ENCODE measurements at places on chromosomes 11 and 22.
A peak's percentile ranks its signal among the peaks of the same experiment; 100 is the strongest.

DNA sequence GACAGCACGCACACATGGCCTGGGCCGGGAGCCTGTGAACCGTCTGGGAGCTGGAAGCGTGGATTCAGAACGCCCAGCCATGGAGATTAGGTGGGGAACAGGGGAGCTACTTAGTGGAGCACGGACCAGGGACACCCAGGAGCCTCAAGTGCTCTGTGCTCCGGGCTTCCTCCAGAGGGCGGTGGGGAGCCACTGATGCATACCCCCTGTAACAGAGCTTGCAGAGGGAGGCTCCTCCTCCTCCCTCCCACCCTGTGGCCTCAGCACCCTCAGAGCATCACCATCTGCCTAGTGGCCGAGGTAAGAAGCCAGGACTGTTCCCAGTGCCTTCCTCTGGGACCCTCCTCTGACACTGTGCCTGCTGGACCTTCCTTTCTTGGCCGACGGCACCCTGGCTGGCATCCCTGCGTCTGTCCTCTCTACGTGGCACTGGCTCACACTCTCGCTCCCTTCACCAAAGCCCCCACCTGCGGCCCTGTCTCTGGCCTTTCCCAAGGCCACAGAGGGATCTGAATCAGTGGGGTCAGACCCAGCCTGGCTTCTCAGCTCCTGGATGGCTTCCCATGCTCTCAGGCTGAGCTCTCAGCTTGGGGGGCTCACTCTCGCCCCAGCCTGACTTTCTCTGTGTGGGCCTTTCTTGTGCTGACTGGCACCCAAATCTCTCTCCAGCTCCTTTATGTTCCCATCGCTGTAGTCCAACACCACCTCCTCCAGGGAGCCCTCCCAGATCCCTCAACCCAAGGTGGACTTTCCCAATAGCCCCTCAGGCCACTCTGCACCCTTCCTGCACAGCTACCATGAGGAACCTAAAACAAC lies 780.9 kb downstream of the BRD1 start:
- DNase-seq: peak; percentile 24

DNA sequence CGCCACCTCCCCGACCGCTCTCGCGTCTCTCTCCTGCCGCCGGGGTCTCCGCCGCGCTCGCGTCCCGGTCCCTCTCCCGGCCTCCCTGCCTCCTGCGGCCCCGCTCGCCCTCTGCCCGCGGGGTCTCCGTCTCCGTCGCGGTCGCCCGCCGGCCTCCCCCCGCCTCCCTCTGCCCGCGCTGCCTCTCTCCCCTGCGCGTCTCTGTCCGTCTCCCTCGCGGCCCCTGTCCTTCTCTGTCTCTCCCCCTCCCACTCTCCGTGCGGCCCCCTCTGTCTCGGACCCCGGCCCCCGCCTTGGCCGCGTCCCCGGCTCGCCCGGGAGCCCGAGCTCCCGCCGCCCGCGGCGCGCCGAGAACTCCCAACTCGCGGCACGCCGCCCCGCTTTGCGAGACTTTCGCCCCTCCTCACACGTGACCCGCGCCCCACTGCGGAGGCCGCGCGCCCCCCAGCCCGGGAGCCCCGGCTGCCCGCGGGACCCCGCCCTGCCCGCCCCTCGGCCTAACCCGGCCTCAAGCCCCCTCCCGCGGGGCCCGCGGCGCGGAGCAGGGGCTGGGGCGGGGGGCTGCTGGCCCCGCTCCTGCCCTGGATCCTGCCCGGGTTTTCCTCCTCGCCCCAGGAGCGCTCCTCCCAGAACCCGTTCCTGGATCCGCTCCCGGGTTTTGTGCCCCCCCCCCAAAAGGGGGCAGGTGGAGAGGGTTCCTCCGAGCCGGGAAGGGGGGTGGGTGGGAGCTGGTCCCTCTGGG lies 702 bp upstream of the KCNJ4 start:
- DNase-seq: no peak

DNA sequence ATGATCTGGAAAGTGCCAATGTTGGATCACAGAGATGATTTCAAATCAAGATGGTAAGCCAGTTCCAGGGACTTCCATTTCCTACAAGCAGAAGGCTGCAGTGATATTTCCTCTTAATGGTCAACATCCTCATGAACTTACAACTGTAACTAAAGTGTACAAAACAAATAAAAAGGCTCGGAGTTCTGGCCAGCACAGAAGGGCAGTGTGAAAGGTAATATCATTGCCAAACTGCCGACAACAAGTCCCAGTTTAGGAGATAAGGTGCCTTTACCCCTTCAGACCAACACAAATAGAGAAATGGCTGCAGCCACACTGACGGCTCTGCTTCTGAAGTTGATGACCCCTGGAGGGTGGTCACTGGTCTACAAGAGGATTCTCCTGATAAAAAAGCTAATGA lies 91.1 kb downstream of the ETS1 start:
- DNase-seq: no peak

DNA sequence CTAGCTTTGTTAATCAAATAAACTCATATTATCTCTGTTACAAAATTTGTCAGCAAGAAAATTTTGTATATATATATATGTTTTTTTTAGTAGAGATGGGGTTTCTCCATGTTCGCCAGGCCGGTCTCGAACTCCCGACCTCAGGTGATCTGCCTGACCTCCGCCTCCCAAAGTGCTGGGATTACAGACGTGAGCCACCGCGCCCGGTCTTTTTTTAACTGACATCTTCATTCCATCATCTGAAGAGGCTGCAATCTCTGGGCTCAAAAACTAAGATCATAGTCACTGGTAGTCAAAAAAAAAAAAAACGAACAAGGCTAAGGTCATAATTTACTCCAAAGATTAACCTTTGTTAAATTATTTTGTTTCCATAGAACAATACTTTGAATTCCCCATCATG lies 5.3 kb upstream of the KLHDC7B start:
- DNase-seq: no peak

- no peak for DNase-seq
Measured at GRCh38 chr11:102423936-102424335, 28.6 kb downstream of the TMEM123 start.
